ENCODE measurements at places on chromosomes 3 and 15. TPM values are rescaled to one million over a fixed set of nuclear protein-coding genes. Genes with fewer than 3 reads are reported as not detected.

MST1 gene
- 8.3 TPM for total RNA-seq

CAMK2N2 gene
- total RNA-seq = not detected

ST8SIA2 gene
- 3.9 TPM for total RNA-seq

MUC20 gene
- total RNA-seq = 0.65 TPM

CEP97 gene
- total RNA-seq = 12.3 TPM

THRB gene
- total RNA-seq = 27.0 TPM

CCR2 gene
- total RNA-seq = 0.93 TPM
